ENCODE measurements at places on chromosomes 6 and 20. TPM values are rescaled to one million over a fixed set of nuclear protein-coding genes. Genes with fewer than 3 reads are reported as not detected.

SRC gene
- 15.1 TPM for total RNA-seq

ROS1 gene
- total RNA-seq: not detected

PPP1R3G gene
- total RNA-seq: 1.6 TPM

ALDH8A1 gene
- total RNA-seq: 1.5 TPM

LCA5 gene
- 9.0 TPM for total RNA-seq
